Panc1 (cell line): ENCODE measurements at places on chromosomes 6 and 20.

GRCh38 chr6:152150196-152150595, 342.7 kb downstream of the ESR1 start:
- DNase-seq: no peak

GRCh38 chr20:11296951-11297350, 620.7 kb upstream of the BTBD3 start:
- DNase-seq: no peak

DNA sequence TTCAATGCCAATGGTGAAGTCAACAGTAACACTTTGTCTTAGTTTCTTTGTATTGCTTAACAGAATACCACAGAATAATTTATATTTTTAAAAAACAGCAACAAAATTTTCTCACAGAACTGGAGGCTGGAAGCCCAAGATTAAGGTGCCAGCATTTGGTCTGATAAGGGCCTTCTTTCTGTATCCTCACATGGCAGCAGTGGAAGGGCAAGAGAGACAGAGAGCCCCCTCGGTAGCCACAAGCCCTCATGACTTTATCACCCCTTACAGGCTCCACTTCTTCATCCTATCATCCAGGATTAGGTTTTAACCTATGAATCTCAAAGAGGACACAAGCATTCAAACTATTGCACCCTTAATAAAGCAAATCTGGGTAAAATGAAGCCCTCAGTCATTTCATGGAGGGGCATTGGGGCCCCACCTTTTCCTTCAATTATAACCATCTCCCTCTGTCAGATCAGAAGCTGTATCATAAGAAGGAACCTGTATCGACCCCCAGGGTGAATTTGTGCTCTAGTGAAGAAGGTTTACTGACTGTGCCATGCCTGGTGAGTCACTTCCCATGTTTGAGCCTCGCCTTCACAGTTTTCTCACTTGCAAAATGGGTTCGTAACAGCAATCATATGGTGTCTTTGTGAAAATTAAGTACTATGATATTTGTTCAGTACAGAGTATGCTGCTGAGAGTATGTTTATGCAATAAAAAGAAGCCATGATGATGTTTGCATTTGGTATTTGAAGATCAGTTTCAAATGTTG, 178.2 kb downstream of the LRFN2 start:
- DNase-seq: no peak

DNA sequence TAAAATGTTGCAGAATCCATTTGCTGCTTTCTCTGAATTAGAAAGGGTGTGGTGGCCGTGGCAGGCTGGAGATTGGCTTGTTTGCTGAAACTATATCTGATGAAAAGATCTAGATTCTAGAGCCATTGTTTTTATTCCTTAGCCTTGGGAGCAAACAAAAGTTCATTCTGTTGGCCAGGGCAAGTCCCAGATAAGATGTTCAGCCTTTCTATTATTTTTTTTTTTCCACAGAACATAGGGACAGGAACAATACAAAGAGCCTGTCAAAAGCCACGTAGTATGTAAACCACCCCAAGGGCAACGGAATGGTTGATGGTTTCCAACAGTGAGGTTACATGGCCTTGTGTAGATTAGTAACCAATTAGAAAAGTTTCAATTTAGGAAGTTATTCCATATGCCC, 119.9 kb upstream of the SLC22A16 start:
- no peak for DNase-seq

GRCh38 chr6:1313767-1314503, 2.0 kb downstream of the FOXQ1 start:
- DNase-seq: no peak

DNA sequence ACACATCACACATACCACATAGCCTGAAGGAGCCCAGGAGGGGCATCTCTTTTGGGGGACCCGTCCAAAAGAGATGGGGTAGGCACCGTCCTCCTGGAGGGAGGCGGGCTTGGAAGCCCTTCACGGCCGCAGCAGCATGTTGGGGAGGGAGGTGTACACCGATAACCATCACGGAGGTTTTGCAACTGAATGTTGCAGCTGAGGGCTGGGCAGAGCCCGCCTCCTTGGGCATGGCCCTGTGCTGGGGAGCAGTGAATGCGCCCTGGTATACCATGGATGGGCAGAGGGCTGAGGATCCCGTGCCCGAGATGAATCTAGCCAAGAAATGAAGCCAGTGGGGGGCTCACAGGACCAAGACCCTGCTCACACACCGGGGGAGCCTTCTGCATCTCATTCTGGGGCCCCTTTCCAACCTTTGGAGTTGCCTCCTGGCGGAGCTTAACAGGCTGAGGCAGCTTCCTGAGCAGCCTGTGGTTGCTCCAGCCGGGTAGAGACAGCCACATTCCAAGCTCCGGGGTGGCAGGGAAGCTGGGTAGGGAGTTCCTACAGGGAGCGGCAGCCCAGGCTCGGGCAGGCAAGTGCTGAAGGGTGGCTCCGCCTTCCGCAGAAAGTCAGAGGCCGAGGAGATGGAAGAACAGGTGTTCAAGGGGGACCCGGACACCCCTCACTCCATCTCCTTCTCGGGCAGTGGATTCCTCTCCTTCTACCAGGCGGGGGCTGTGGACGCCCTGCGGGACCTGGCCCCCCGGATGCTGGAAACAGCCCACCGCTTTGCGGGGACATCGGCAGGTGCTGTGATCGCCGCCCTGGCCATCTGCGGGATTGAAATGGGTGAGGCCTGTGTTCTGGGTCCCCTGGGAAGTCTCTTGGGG, at the start of gene PNPLA1:
TSS of gene PNPLA1 (plus strand) at position 227 of the 872 bp plus-strand sequence. CDS start at position 627, 400 bp downstream.
- no peak for DNase-seq

- no peak for DNase-seq
Measured at GRCh38 chr6:13985663-13986325, 61.0 kb downstream of the RNF182 start.
